GM12864 (cell line): ENCODE measurements at places on chromosomes 7 and 10.

GRCh38 chr10:22322641-22323160, 1.8 kb downstream of the BMI1 start:
- no peak for DNase-seq

GRCh38 chr7:84913731-84914130, 273.1 kb downstream of the SEMA3D start:
- DNase-seq, result no peak

GRCh38 chr10:58164517-58164916, 103.2 kb downstream of the IPMK start:
- no peak for DNase-seq

- no peak for DNase-seq
Measured at GRCh38 chr7:22718911-22719420, 8.0 kb upstream of the IL6 start.

DNA sequence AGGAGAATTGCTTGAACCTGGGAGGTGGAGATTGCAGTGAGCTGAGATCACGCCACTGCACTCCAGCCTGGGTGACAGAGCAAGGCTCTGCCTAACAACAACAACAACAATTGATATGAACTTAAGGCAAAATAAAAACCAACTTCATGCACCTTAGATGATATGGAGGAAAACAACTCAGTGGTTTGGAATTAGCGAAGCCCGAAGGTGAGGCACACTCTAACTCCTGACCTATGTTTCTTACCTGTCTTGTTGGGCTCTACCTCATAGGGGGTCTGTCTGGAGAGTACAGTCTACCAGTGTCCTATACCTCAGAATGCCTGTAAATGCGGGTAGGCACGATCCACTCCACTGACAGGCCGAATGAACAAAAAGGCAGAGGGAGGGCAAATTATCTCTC, 24.3 kb upstream of the COBL start:
- DNase-seq, result no peak
